Cortex of kidney (tissue), 1 donor: ENCODE measurements at places on chromosomes 11 and 22.

DNA sequence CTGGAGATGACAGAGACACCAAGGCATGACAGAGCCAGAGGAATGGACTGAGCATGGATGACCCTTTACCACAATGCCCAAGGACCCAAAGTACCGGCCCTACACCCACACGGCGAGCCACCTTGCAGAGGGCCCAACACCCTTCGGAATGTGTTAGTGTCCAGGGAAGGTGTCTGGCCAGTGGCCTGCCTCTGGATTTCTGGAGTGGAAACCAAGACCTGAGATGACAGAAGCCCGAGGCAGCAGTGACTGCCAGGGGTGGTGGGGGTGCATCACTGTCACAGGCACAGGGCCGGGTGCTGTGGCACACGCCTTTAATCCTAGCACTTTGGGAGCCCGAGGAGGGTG lies 28.7 kb downstream of the PDGFB start:
- no peak for DNase-seq

DNA sequence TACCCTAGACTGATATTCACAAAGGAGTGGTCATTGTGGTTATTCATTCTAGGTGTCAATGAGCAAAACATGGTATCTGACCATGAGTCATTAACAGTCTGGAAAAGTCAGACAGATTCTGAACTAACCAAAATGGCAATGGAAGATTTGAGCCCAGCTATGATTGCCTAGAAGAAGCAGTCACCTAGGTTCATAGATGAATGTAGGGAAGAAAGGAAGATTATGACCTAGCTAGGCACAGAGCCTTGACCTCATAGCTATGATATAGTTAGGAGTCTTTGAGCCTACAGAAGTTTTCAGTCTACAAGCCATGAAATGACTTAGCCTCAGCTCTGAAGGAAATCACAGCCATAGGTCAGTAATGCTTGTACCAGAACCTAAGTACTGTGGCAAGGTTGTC lies 351 bp downstream of the OR56A4 start:
- DNase-seq = no peak

GRCh38 chr11:68002938-68003845 lies 705 bp downstream of the UNC93B1 start:
- no peak for DNase-seq

DNA sequence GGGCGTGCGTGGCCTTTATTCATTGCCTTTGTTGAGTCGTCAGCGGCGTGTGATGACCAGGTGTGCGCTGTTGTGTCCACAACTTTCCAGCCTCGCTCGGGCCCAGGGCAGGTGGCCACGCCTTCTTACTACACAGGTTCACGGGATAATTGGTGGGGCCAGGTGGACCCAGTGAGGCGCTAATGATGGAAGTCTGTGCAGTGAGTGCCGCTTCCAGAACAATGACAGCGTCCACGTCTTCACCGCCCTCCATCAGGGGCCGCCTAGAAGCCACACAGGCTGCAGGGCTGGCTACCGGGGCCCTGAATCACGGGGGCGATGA lies 1197.3 kb downstream of the BRD1 start:
- DNase-seq = no peak

DNA sequence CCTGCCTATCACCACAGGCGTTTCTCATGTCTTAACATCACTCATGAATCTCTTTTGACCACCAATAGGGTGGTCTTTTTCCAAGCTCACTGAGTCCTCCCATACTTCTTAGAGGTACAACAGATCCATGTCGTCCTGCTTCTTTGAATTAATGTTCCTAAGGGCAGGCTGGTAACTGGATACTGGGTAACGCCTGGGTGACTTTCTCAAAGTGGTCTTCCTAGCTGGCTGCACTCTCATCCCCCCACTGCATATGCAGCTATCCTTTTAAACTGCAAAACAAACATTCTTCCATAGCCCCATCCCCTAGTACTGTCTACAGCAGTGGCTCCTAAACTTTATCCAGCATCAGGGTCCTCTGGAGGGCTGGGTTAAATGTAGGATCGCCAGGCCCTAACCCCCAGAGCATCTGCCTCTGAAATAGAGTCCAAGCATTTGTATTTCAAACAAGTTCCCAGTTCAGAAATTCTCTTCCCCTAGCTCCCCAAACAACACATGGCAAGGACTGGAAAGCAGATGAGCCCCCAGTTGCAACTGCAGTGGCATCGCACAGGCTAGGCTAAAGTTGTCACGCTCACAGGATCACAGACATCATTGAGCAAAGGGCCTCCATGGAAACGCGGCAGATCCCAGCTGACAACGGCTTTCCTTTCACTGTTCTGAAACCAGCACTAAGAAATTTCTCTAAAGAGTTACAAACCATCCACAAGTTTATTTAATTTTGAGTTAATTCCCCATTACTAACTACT lies 204.9 kb downstream of the LARGE1 start:
- DNase-seq = no peak

DNA sequence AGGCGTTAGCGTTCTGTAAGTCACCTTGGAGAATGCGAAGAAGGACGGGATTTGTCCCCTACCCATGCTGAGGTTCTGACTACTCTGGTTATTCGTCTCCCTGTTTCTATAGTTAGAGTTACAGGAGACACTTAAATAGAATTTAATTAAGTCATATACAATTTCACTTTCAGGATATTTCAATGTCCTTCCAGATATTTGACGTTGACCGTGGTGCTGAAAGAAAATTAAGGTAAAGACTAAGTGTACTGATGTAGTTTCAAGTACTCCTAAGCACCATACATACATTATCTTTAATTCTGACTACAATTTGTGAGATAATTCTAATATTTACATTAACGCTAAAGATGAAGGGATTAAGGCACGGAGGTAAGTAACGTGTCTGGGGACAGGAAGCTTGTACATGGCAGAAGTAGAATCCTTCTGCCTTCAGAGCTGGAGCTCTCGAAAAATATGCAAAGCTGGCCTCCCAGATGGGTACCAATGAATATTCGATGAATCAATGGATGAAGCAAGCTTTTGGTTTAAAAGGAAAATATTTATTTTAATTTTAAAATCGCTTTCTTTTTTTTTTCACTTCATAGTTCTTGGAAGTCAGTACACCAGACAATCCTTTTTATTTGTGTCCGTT lies 539 bp upstream of the SLC36A4 start:
- no peak for DNase-seq

DNA sequence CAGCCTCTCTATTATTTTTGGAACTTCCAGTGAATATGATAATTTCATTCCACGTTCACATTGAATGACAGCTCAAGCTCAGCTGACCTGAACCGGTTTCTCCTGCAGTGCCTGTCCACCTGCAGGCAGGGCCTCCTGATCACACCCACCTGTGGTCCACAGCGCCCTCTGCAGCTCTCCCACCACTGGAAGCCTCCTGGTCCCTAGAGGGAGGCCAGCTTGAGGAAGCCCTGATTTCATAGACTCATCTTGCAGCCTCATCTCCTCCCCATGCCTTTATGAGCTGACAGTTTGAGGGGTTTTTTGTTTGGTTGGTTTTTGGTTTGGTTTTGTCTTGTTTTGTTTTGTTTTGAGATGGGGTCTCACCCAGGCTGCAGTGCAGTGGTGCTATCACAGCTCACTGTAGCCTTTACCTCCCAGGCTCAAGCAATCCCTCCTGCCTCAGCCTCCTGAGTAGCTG lies 29.9 kb upstream of the MALAT1 start:
- DNase-seq = no peak

- no peak for DNase-seq
Measured at GRCh38 chr22:44459551-44459950, 38.5 kb downstream of the RTL6 start.

GRCh38 chr11:61718046-61718531 lies 34.3 kb upstream of the MYRF start:
- no peak for DNase-seq

DNA sequence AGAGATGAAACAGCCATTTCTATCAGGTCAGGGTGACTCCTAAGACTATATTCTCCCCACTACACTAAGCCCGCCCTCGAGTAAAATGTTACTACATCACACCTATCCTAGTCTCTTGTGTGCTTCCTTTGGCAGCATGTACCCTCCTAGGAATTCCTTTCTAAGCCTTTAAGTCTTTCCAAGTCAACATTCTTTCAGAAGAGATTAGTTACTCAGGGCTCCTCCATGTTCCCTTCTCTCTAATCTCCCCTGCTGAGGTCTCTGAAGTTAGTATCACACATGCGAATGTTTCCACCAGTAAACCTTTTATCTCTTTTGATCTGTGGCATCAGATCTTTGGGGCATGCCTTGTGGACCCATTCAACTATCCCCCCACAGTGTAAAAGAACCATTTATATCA lies 873.7 kb upstream of the FAT3 start:
- DNase-seq = no peak

GRCh38 chr11:12090061-12090591 lies 20.3 kb upstream of the MICAL2 start:
- DNase-seq = no peak

DNA sequence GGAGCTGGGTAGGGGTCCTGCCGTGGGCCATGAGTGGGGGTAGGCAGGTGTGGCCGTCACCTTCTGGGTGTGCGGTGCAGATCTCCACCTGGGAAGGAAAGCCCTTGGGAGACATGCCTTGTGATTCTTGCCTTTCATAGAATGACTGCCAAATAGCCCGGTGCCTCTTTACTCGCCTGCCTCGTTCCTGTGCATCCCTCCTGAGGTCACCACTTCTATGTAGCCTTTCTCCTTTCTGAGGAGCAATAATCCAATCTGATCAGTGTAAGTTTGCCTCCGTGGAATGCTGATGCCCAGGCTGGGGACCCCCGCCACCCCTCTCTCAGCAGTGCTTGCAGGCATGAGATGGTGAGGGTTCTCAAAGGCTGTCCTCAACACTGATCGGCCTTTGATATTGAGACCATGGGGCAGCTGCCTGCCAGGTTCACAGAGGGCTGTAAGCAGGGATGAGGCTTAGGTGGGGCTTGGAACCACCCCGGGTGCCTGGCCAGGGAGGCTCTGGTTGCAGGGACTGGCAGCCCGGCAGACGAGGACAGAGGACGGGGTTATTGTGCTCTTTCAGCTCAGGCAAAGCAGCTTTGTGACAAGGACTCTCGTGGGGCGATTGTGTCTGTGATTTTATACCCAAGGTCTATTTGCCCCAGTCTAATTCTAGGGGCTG lies 86.1 kb upstream of the WNT7B start:
- DNase-seq = no peak

GRCh38 chr11:103699216-103699615 lies 337.2 kb upstream of the DDI1 start:
- DNase-seq = no peak

GRCh38 chr11:26027887-26028286 lies 304.0 kb upstream of the ANO3 start:
- DNase-seq = no peak

DNA sequence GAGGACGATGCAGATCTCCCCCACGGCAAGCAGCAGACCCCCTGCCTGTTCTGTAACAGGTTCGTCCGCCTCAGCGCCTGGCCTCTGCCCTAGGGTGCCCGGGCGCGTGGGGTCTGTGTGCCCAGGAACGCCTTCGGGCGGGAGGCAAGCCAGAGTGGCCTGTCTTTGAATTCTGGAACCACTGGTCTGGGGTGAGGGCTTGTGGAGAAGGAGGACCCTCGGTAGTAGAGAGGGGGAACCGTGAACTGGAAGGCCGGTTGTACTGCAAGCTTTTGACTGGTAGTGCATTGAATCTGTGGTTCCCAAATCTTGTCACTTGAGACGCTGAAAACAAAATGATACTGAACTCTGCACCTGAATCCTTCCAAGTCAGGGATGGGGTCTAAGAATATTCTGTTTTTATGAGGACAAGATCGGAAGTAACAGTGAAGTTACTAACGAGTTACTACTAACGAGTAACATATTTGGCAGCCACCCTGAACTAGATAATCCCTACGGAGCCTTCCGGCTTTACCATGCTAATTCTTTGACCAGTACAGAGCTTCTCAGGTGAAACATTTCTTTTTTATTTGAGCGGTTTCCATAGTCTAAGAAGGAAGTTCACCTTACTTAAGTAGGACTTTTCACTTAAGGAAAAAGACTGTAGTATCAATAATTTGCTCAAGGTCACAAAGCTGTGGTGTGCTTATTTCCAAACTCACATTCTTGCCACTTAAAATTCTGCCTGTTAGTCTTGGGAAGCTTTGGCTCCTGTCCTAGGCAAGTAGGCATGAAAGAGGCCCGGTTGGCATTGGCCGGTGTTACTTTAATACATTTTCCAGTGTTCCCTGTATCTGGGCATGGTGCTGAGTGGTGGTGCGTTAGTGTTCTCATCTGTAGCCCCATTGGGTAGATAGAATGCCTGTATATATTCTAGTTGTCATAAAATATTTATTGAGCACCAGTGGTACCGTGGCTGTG lies 860 bp downstream of the PRMT3 start:
- no peak for DNase-seq

DNA sequence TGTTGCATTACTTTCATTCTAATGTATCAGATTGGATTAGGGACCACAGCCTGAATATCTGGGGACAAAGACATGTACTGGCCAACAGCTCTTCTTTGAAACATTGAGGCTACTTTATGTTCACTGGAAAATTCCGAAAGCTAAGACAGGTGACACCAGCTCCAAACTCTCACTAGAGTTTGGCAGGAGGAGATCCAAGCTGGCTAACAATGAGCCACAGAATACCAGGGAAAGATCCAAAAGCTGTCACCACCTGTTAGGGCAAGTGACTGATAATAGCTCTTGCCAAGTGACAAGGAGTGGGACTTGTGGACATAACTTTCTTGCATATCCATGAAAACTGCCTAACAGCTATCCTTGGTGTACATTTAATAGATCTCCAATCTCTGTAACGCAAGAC lies 333.3 kb downstream of the TTC28 start:
- no peak for DNase-seq

DNA sequence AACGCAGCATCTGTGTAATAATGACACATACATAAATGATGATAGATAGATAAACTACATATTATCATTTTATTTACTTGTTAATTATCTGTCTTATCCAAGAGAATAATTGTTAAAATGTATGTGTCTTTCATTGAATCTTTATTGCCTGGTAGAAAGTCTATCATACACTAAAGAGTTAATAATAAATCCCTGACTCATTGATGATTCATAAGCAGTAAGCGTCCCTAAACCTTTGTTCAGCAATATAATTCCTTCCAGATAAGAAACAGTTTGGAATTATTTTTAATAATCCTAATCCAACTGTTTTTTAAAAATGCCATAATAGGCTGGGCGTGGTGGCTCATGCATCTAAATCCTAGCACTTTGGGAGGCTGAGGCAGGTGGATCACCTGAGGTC lies 655.6 kb upstream of the CNTN5 start:
- DNase-seq = no peak

DNA sequence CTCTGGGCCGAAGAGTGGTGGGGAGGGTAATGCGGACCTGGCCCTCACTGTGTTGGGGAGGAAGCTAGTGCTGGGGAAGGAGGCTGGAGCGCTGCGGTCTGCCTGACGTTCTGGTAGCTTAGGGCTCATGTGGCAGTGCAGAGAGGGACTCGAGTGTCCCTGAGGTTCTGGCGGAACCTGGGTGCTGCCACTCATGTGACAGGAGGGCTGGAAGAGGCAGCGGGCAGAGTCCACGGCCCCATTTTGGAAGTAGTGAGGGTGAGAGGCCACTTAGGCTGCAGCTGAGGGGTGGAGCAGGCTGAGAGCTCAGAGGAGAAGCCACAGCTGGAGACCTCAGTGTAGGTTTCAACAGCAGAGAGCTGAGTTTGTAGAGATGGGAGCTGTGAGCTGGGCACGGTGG lies 16.2 kb upstream of the TRMU start:
- no peak for DNase-seq
